ENCODE measurements at places on chromosomes 2 and 18.

- DNase-seq: no peak
These were observed 9.5 kb downstream of the ZEB2 start for GRCh38 chr2:144510294-144510991.

- no peak for DNase-seq
These were observed 223.6 kb upstream of the SIX2 start for GRCh38 chr2:45232818-45233217.

DNA sequence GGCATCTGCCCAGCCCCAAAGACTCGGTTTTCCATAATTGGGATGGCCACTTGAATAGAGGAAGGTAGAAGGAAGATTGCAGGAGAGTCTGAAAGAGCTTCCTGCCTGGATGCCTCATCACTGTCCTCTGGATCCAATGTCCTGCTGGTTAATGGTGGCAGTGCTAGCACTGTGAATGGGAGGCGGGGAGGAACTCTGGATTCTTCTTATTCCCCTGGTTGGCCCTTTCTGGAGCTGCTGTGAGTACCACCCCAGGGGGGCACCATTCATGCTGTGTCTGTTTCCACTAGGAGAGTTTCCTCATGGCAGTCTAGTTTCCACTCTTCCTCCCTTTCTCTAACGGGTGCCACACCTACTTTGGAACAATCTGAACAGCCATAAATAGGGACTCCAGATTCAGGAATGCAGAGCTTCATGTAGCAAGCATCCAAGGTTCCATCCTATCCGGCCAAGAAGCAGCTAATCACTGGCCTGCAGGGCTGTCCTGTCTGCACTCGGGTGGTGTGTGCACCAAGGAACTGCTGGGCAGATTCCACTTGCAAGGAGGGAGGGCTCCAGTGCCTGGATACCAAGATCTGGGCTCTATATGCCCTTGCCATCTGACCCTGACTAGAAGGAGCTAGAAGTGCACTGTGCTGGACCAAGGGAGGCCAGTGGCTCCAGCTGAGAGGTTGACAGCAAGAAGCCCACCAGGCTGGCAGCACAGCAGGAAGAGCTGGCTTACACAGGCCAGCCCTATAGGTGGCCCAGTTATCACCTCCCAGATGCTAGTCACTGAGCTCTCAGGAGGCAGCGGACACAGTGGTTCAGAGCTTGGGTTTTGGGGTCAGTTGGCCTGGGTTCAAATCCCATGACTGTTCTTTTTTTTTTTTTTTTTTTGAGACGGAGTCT is 4.6 kb upstream of the ATOH8 start:
- no peak for DNase-seq

- no peak for DNase-seq
These were observed 382.6 kb downstream of the ZEB2 start for GRCh38 chr2:144137272-144137671.

DNA sequence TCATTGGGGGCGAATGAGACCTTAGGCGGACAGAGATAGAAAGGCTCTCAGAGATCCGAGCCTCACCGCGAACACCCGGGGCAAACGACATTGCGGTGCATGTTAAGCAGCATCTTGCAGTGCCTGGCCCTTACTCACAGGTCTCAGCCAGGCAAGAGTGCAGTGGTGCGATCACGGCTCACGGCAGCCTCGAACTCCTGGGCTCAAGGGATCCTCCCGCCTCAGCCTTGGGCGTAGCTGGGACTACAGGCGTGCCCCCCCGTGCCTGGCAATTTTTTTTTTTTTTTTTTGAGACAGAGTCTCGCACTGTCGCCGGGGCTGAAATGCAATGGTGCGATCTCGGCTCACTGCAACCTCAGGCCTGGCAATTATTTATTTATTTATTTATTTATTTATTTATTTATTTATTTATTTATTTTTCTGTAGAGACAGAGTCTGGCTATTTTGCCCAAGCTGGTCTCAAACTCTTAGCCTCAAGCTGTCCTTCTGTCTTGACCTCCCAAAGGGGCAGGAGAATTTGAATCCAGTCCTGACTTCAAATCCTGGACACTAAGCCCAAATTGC is 1.3 kb downstream of the LAMA3 start:
- DNase-seq: no peak

- DNase-seq: no peak
These were observed 7.2 kb upstream of the PDIA6 start for GRCh38 chr2:10819714-10820314.

GRCh38 chr2:99079226-99079625 is 62.3 kb upstream of the C2orf15 start:
- no peak for DNase-seq

- DNase-seq: no peak
These were observed 250.3 kb downstream of the MYCN start for GRCh38 chr2:16190446-16191270.

- no peak for DNase-seq
These were observed 129.8 kb upstream of the RAB6C start for GRCh38 chr2:129849559-129850160.

- DNase-seq: no peak
These were observed 88.5 kb downstream of the ARMC9 start for GRCh38 chr2:231286964-231287363.

GRCh38 chr2:133829450-133830020 is 261.3 kb upstream of the NCKAP5 start:
- no peak for DNase-seq

GRCh38 chr2:100592226-100592625 is 29.4 kb downstream of the PDCL3 start:
- DNase-seq: no peak

DNA sequence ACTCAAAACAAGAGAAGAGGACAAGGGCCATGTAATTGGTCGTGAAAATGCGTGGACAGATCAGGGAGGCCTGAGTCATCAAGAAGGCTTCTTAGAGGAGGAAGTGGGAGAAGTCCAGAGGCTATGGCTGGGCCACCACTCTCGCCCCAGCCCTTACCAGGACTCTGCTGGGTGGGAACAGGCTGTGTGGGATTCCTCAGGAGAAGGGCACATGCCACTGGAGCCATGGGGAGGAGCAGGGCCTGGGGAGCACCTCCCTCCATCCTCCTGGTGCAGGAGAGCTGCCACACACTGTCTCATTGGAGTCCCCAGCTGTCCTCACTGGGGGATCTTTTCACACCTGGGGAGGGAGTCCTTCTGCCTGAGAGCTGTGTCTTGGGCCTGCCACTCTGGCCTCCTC is 9.4 kb upstream of the RALB start:
- DNase-seq: no peak

- DNase-seq: no peak
These were observed 18.8 kb downstream of the LMAN1 start for GRCh38 chr18:59340312-59340711.

DNA sequence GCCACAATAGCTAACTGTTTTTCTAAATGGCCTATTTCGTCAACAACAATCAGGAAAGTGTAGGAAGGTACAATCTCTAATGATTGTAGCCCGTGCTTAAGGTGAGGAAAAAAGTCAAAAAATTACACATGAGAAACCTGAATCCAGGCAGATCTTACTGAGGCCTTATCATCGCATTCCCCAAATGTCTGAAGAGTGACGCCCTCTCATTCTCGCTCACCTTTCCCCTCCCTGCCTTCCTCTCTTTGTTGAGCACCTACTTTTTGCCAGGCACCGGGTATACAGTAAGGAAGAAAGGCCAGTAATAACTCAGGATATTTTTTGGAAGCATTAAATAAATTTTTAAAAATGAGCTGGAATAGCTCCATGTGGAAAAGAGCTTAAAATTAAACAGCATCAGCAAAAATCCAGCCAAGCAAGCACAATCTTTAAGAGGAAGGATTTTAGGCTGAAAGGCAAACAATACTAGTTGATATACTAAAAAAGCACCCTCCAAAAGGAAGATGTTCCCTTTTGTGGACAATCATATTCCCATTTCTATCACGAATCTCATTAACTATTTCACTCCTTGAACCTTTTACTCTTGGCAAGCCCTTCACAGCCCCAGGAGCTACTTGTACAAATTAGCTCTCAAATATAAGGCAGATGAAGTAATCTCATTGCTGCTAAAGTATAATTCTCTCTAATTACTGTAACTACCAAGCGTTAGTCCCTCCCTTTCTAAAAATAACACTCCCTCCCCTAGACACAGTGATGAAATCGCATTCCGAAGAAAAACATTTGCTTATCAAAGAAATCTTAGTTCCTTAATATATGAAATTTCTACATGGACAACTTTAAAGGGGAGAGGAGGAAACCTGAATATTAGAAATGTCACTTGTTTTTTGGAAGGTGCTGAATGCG is 40.0 kb downstream of the STAT1 start:
- no peak for DNase-seq

Measured in stimulated activated CD8-positive, alpha-beta memory T cell treated with anti-CD3 and anti-CD28 coated beads, Interleukin-12 subunit alpha, Interleukin-12 subunit beta, amount 100 ng/mL, for 4 hours (primary cell).